CD4-positive, alpha-beta T cell (primary cell): ENCODE measurements at places on chromosomes 1 and 21.

GRCh38 chr1:24117722-24118409 lies 5.9 kb upstream of the MYOM3 start:
- no peak for DNase-seq

DNA sequence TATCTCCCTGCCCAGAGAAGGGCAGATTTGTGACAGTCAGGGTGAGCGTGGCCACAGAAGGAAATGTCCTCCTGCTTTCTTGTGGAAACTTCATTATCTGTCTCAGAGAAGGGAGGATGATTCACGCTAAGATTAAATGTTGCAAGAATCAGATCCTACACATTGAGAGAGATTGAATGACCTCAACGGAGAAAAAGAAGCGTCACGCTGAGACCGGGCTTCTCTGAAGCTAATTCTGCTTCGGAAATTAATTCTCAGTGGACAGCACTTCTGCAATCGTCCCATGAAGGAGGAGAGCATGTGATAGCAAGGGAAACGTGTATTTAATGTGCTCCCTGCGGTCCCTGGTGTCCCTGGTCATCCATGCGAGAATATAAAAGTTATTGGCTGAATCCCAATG lies 19.8 kb upstream of the C1orf21 start:
- no peak for DNase-seq

DNA sequence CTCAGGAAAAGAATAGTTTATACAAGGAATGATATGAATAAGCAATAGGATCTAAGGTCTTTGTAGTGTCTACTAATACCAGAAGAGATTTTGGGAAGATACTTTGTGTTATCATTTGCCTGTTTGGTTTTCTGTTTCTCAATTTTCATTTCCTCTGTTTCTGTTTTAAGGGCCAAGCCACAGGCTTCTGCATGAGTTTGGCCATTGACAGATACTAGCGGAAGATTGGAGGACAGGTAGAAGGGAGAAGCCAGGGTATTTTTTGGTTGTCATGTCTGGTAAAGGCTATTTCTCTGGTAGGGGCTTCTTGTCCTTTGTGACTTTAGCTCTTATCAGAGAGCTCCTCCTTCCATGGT lies 51.4 kb downstream of the HS2ST1 start:
- no peak for DNase-seq

DNA sequence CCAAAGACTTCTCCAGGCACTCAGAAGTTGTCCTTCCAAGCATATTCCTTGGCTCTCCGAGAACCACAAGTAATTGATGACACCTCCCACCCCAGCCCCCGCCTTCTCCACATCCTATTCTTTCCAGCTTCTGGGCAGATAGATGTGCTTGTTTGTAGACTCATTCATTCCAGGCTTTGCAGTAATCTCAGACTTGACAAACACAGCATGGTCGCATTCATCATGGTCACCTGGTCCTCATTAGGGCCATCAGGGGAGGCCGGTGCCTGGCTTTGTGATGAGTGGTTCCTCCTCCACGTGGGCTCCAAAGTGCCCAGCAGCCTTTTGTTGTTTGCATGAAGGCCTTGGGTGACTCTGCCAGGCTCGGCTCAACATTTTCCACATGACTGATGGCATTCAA lies 28.5 kb upstream of the KCNE2 start:
- no peak for DNase-seq

- peak; percentile 16 for DNase-seq
Measured at GRCh38 chr1:1858382-1859086, 32.4 kb downstream of the GNB1 start.

GRCh38 chr1:179529482-179530195 lies 46.1 kb downstream of the NPHS2 start:
- no peak for DNase-seq

DNA sequence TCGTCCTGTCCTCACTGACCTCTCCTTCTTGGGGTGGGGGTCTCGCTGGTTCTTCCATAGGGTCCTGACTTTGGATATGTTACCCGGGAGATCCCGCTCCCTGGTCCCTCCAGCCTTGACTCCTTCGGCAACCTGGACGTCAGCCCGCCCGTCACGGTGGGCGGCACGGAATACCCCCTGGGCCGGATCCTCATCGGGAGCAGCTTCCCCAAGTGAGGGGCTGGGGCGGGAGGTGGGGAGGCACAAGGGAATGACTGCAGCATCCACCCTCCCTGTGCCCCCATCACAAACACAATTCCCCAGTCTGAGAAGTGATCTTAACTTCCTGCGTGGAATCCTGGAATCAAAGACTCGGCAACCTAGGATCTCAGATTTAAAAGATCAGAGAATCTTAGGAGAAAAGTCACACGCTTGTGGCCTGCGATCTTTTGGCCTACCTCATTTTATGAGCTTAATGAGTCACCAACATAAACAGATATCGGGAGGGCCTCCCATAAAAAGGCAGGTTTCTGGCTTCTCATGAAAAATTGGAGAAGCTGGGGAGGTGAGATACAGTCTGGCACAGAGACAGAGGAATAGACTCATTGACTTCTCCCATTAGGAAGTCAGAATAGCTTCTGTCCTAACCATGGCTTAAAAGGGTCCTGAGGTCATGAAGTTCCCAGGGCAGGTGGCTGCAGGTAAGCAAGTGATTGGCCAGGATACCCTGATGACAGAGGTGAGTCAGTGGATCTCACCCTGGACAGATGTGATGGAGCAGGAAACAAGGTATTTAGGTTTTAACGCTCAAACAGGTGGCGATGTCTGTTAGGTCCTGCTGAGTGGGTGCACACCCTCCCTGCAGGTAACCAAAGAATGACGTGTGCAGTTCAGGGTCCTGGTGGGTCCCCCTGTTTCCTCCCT lies 15.9 kb upstream of the PADI3 start:
- DNase-seq, result no peak

GRCh38 chr1:93056214-93056613 lies 22.9 kb upstream of the MTF2 start:
- DNase-seq, result no peak

GRCh38 chr21:34648739-34649297 lies 20.0 kb upstream of the CLIC6 start:
- no peak for DNase-seq

GRCh38 chr1:16092097-16092922 lies 18.9 kb upstream of the FAM131C start:
- DNase-seq, result no peak
